Stimulated activated CD4-positive, alpha-beta T cell treated with anti-CD3 and anti-CD28 coated beads, Interleukin-4, amount 100 ng/mL, for 4 hours (primary cell): ENCODE measurements at places on chromosomes 11 and 22.

- DNase-seq, result no peak
Observed at GRCh38 chr11:80451105-80451504, 1010.3 kb upstream of the TENM4 start.

DNA sequence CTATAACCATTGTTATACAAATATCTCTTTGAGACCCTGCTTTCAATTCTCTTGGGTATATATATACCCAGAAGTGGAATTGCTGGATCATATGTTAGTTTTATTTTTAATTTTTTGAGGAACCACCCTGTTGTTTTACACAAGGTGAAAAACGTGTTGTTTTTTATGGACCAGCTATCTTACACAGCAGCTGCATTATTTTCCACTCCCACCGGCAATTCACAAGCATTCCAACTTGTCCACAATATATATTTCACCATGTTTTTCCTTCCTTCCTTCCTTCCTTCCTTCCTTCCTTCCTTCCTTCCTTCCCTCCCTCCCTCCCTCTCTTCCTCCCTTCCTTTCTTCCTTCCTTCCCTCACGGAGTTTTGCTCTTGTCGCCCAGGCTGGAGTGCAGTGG, 6.3 kb upstream of the APOL5 start:
- DNase-seq, result no peak

DNA sequence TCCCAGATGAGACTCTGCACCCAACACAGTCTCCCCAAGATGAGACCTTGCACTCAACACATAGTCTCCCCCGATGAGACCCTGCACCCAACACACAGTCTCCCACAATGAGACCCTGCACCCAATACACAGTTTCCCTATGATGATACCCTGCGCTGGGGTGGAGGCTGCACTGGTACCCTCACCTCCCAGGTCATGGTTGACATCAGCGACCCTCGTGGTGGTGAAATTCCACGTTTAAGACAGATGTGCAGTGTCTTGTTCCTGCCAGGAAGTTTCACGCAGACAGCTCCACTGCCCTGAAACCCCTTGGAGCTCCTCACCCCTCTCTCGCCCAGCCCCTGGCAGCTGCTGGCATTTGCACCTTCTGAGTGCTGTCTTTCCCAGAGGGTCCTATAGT, 9.5 kb downstream of the MUC5AC start:
- no peak for DNase-seq

- no peak for DNase-seq
Observed at GRCh38 chr11:33172345-33172744, 11.1 kb upstream of the CSTF3 start.

DNA sequence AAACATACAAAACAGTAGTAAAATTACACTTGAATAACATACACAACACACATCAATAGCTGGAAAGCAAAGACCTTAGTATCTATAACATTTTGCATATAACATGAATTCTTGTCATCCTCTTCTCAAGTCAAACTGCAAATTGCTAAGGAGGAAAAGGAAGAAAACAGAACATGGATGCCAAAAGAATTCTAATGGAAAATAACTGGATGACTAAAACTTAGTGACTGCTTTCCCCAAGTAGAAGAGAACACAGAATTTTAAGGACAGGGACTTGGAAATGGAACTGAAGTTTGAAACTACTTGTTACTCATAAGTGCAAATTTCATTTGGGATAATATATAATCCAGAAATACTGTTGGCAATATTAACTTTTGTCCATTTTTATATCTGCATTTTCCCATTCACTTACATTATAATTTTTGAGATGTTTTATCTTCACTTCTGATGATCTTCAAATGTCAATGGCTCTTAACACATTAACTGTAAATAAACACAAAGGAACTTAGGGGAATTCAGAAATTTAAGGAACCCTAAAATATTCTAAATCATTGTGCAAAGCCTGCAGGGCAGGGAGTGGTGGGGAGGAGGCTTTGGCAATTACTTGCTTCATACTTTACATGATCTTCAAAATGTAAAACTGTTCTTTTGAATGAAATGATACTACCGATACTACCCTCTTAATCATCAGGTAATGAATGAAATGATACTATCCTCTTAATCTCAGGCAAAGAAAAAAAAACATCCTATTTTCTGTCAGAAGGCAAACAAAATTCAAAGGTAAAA, 9.9 kb downstream of the MTMR2 start:
- no peak for DNase-seq
